ENCODE measurements at places on chromosomes 2 and 18. TPM values are rescaled to one million over a fixed set of nuclear protein-coding genes. Genes with fewer than 3 reads are reported as not detected.

Gene RBKS
- polyA plus RNA-seq: 3.6 TPM

Gene SLC38A11
- not detected for polyA plus RNA-seq

Gene POTEC
- not detected for polyA plus RNA-seq

Gene SCYGR2
- not detected for polyA plus RNA-seq

Gene DPP10
- polyA plus RNA-seq: not detected

Gene TMEM163
- polyA plus RNA-seq: not detected

Gene MTHFD2
- 144 TPM for polyA plus RNA-seq

Gene SMC6
- 18.8 TPM for polyA plus RNA-seq

Gene PLGLB1
- 1.4 TPM for polyA plus RNA-seq

Gene REG3G
- polyA plus RNA-seq: not detected

GRCh38 chr18:29271501-29271900 is 1094.6 kb upstream of the CDH2 start:
- no peak for DNase-seq

GRCh38 chr18:22423878-22424564 is 6.3 kb upstream of the CTAGE1 start:
- no peak for DNase-seq

DNA sequence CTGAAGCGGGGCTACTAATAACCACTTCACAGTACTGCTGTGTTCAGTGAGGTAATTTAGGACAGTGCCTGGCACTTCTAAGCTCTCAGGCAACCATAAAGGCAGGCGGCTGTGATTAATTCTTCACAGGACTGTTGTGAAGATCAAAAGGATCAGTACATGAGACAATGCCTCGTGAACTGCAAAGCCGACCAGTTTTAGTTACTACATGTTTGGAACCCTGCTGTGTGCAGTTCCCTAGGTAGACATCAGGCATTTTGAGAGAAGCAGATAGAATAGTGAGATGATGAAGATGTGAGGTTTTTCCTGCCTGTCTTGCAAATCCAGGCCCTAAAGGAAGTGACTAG is 19.1 kb downstream of the EFHD1 start:
- peak; percentile 15 for DNase-seq

DNA sequence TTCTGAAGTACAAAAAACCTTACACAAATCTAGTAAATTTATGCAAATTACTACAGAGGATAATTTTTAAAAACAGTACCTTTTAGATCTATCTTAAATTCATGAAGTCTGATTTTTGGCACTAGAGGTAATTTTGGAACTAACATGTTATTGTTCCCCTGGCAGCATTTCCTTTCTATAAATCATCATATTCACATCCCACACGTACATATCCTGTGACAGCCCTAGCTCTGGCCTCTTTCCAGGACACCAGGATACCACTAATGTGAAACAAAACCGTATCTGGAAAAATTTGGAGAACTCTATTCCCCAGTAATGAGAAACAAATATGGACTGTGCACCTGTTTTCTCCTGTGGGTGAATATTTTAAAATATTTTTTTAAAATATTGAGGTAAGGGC is 14.0 kb upstream of the BIRC6 start:
- no peak for DNase-seq

DNA sequence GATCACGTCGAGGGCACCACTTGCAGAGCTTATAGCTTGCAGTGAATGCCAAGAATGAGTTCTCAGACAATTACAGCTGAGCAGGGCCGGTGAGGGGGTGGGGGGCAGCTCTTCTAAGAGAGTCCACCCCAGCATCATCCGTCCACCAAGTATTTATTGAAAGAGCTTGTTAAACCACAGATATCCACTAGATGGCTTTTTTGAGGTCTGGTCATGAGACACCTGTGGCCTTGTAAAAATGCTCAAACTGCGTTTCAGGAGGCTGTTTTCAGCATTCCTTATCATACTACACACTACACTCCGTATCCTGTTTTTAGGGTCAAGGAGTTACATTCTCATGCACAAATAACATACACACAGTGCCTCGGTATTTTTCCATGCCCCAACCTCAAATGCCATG is 51.5 kb downstream of the DNAJC10 start:
- peak; percentile 37 for DNase-seq

GRCh38 chr18:13438507-13439056 is 220.0 kb downstream of the LDLRAD4 start:
- DNase-seq: no peak

- DNase-seq: peak; percentile 34
Observed at GRCh38 chr2:33312355-33312754, 164.1 kb upstream of the RASGRP3 start.

DNA sequence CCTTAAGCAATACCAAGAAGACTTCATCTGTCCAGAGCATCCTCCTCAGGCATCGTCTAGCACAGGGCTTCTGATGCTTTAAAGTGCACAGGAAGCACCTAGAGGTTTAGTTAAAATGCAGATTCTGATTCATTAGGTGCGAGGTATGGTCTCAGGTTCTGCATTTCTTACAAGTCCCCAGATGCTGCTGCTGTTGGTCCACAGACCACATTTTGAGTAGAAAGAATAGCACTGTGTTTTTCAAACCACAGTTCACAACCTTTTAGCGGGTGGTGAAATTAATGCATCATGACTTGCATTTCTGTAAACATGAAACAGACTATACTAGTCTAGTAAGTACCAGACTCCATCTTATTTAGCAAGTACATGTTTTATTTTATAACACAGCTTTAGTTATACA is 134.6 kb downstream of the TMEFF2 start:
- no peak for DNase-seq

GRCh38 chr18:8948471-8949149 is 153.9 kb upstream of the NDUFV2 start:
- DNase-seq: peak; percentile 96

- DNase-seq: no peak
Observed at GRCh38 chr2:84378960-84379359, 80.1 kb downstream of the SUCLG1 start.

DNA sequence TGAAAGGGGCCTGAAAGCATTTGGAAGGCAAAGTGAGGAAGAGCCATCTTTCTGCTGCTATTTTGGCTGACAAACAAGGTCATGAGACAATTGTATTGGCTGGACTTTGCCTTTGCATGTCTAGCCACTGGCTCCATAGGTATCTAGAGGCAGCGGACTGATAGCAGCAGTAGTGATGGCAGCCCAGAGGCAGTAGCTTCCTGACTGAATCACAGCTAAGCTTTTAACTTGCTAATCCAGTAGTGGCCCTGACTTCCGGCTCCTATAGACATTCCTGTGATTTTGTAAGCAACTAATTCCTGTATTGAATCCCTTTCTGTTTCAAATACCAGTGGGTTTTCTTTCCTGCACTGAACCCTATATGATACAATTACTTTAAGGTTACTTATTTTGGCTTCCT is 69.8 kb upstream of the PDE1A start:
- DNase-seq: no peak

DNA sequence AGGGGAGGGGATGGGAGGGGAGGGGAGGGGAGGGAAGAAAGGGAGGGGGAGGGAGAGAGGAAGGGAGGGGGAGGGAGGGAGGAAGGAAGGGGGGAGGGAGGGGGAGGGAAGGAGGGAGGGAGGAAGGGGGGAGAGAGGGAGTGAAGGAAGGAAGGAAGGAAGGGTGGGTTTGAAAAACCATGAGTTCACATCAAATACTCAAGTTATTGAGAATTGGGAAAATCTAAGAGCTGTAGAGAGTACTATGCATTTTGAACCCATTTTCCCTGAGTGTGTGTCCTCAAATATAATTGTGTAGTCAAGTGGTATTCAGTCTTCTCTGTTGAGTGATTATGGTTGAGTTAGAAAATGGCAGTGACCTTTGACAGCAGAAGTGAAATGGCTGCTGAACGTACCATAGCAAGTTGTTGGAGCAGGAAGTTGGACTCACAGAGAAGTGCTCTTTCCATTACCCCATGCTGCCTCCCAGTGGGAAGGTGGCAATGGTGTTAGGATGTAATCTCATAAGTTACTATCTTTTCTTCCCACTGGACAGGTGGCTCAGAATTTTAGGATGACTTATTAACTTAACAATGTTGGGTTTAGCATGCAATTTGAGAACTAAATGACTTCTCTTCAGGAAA is 214.6 kb downstream of the SETBP1 start:
- peak; percentile 52 for DNase-seq

GRCh38 chr2:237669283-237669627 is 41.9 kb downstream of the LRRFIP1 start:
- peak; percentile 20 for DNase-seq

DNA sequence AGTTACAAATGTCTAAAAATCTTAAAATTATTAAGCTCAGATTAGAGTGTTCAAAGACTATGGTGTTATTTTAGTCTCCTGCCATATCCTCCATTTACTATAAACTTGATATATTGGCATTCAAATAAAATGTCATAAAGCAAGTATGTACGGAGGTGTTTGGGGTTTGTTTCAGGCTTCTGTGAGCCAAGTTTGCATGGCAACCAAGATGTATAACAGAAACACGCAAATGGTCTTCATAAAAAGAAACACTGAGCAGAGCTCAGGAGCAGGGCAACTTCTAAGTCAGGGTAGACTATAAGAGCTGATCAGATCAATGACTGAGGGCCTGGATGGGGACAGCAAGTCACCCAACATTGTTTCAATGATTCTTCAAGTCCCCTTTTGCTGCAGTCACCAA is 20.5 kb upstream of the OSR1 start:
- no peak for DNase-seq

DNA sequence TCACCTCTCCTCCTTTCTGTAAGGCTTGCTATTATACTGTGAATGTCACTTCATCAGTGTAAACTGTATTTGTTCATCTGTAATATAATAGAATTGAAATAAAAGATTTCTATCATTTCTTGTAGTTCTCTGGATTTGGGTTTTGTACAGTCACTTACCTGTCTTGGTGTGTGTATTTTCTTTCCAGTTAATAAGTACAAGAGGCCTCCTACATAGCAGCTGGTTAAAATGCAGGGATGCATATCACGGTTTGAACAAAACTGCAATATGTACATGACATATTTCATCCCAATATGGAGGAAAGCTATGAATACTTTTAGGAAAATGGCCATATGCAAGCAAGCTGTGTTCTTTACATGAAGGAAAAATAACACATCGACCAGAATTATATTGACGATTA is 5.4 kb upstream of the STAT1 start:
- DNase-seq: no peak

GRCh38 chr18:36828157-36828629 is 609 bp downstream of the TPGS2 start:
- DNase-seq: peak; percentile 78

DNA sequence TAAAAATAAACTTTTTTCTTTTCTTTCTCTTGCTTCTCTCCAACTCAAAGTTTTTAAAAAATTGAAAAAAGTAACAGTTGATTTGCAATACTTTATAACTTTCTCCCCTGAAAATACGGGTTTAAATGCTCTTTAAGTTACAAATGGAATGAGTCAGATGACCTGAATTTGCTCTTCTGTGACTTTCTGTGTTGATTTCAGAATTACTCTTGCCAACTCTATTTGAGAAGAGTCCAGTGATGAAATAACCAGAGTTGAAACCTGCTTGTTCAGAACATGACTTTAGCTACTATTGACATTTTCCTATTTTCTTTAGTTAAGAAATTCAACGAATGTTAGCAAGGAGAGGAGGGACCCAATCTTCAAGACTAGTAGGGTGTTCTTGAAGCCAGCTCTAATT is 146.1 kb upstream of the ZSWIM2 start:
- DNase-seq: peak; percentile 71

DNA sequence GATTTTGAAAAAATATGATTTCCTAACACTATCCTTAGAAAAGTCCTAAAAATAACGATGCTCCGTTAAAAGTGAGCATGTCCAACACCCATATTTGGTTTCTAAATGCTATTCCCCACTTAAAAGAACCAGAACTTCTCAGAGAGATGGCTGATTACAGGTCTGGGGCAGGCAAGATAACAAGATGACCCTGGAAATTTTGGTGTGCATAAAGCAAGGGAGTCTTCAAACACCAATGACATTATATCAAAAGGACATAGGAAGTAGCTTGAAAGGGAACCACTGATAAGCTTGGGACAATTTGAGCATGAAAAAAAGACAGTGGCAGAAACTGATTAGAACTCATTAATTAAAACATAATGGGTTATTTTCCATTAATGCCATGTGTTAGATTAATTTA is 17.9 kb downstream of the STK17B start:
- DNase-seq: no peak

GRCh38 chr18:57803103-57803969 is at the start of gene ATP8B1:
TSS of gene ATP8B1 (minus strand) at chr18:57803315. CDS start at chr18:57731807, 71,508 bp downstream.
- DNase-seq: peak; percentile 81

GRCh38 chr2:185782223-185782769 is 43.7 kb downstream of the FSIP2 start:
- DNase-seq: no peak

GRCh38 chr2:36415381-36416022 is 59.9 kb downstream of the CRIM1 start:
- DNase-seq: no peak

- no peak for DNase-seq
Observed at GRCh38 chr2:12066986-12067385, 320.6 kb downstream of the LPIN1 start.

GRCh38 chr2:33134086-33134771 is 187.5 kb downstream of the LTBP1 start:
- peak; percentile 97 for DNase-seq

- DNase-seq: peak; percentile 24
Observed at GRCh38 chr2:160194351-160194750, 5.7 kb downstream of the ITGB6 start.

- DNase-seq: peak; percentile 75
Observed at GRCh38 chr2:17573085-17573803, 32.7 kb downstream of the VSNL1 start.

- no peak for DNase-seq
Observed at GRCh38 chr2:42847596-42848151, 55.3 kb upstream of the HAAO start.

DNA sequence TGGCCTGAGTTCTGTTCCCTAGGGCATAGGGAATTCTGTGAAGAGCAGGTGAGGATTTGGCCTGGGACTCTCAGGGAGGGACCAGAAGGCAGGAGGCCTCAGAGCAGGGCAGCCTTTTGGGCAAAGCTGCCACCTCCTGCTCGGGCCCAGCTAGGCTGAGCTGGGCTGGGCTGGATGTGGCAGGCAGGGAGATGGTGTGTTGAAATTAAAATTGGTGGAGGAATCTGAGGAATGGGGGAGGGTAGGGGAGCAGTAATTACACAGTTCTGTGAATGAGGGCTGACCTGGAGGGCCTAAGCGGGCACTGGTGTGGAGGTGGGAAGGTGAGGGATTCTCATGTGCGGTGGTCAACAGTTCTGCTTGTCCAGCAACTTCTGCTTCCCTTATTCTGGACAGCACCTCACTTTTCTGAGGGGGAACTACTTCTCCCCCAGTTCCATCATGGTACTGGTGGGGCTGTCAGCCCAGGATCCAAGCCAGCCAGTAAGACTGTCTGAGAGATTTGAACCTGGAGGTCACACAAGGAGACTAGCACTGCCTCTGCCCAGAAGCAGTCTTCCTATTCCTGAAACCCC is 22.0 kb upstream of the ASPRV1 start:
- no peak for DNase-seq

Measured in GM23248 (cell line).